Activated CD4-positive, CD25-positive, alpha-beta regulatory T cell treated with anti-CD3 and anti-CD28 coated beads, Interleukin-2, amount 50 U/mL, for 16 hours (primary cell): ENCODE measurements at places on chromosomes 1 and 21.

- DNase-seq: no peak
These were observed 9.5 kb downstream of the MR1 start for GRCh38 chr1:181043025-181043888.

DNA sequence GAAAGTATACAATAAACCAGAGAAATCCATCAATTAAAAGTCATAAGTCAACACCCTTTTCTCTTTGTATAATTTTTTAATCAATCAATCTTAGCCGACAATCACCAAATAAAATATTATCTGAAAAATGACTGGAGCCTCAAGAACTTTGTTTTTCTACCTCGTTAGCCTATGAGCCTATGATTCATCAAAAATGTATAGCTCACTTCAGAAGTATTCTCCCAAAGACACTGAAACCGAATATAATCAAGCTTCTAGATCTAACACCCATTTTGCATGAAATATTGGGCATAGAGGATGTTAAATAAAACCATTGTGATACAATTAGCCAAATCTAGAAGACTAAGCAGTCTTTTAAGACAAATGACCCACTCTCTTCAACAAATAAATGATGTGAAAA is 17.8 kb upstream of the RSBN1 start:
- DNase-seq: no peak

DNA sequence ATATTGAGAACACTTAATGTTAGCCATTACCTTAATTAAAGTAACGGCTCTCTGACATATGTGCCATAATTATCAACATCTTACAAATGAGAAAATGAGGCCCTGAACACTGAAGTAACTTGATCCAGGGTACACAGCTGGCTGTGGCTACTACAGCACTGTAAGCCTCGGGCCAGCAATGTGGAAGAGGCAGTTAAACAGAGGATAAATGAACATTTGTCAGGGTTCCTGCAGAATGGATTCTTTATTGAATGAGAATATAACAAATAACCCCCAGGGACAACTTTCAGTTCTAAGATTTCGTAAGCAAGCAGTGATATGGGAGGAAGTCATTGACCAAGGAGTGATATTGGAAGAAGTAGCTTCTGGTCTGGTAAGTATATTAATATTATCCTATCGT is 70.5 kb upstream of the SCYL3 start:
- no peak for DNase-seq

DNA sequence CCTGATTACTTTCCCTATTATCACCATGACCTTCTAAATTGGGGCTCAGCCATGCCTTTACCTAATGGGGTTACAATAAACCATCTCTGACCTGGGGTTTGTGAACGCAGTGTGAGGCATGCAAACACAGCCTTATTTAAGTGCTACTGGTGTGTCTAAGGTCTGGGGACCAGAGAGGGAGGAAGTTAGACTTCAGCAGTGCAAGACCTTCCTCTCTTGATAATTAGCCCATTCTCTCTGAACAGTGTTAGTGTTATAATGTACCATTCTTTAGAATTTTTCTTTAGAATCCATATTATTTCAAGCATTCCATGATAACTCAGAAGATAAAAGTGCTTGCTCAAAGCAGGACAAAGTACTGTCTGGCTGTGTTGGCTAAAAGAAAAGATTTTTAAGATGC is 10.5 kb upstream of the LRRC8D start:
- DNase-seq: no peak

GRCh38 chr1:101051688-101052638 is 26.4 kb upstream of the DPH5 start:
- DNase-seq: no peak

DNA sequence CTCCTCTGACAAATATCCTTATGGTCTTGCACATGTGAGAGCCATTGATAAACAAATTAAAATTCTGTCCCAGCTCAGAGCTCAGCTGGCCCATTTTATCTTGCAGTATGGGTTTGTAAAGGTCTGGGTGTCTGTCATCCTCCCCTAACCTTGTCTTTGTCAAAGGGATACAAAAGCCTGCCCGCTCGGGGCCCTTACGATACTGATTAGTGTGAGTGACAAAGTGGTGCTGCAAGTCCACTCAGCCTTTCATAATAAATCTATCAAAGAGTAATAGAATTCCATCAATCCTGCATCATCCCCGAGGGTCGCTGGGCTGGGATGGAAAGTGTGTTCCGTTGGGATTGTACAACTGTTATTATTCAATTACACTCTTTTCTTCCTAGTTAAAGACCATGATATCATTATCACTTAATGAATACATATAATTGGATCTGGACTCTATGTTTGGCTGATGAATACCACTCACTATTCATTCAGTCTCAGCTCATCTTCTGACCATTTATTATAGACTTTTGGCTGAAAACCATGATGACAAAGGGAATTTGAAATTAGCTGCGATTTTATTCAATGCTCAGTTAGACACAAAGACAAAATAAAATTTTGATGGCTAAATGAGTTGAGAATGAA is 122.5 kb upstream of the FOXD3 start:
- no peak for DNase-seq

DNA sequence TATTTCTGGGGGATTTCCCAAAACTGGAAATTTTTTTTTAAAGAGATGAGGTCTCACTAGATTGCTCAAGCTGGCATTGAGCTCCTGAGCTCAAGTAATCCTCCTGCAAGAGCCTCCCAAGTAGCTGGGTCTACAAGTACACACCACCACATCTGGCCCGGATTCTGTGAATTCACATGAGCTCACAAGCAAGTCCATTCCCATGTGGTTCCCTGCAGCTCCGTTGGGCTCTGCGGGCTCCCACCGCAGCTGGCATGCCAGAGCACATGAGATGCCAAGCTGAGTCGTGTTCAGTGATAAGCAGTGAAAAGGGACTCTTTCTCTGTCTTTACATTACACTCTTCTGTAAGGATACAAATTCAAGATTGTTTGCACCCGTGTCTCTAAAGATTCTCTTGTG is 21.9 kb upstream of the TTF2 start:
- DNase-seq: no peak

- no peak for DNase-seq
These were observed 14.3 kb upstream of the CXADR start for GRCh38 chr21:17498586-17498985.

GRCh38 chr1:150262388-150263320 is 5.1 kb downstream of the CA14 start:
- DNase-seq: no peak

- no peak for DNase-seq
These were observed 85.1 kb downstream of the PLPP3 start for GRCh38 chr1:56494306-56494705.

GRCh38 chr1:179251675-179252074 is 22.2 kb upstream of the ABL2 start:
- no peak for DNase-seq

GRCh38 chr1:3453891-3454810 is at the start of gene ARHGEF16:
ARHGEF16 (plus strand) TSS chr1:3454665; CDS start chr1:3463085, 8,420 bp downstream.
- DNase-seq: no peak

DNA sequence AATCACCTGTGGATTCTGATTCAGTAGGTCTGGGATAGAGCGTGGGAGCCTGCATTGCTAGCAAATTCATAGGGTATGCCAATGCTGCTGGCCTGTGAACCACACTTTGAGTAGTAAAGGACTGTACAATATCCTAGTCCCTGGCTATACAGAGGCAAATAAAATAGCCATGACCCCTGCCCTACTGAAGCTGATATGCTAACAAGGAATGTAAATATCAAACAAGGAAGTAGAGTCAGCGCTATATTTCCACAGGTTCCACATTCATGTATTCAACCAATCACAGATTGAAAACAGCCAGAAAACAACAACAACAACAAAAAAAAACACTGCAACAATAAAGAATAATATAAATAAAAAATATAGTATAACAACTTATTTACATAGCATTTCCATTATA is 77.8 kb downstream of the TM2D1 start:
- DNase-seq: no peak

GRCh38 chr21:17352996-17353655 is 159.7 kb upstream of the CXADR start:
- no peak for DNase-seq

DNA sequence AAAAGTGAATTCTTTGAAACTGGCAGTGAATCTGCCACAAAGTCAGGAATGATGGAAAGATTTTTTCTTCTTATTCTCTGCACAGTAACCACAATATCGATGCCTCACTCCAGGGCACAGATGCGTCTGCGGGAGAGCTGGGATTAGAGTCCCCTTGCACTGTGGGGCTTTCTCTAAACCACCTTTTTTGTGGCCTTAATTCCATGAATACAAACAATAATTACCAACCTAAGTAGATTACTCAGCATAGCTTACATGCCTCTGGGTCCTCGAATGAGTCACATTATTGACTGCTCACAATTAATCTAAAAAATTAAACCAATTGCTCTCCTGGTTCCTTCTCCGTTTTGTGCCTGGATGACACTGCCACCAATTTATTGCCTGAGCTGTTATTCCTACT is 125.8 kb downstream of the KAZN start:
- no peak for DNase-seq

GRCh38 chr1:24717887-24718650 is 27.2 kb upstream of the CLIC4 start:
- no peak for DNase-seq

- DNase-seq: no peak
These were observed 38.3 kb downstream of the GJA5 start for GRCh38 chr1:147722124-147722523.

DNA sequence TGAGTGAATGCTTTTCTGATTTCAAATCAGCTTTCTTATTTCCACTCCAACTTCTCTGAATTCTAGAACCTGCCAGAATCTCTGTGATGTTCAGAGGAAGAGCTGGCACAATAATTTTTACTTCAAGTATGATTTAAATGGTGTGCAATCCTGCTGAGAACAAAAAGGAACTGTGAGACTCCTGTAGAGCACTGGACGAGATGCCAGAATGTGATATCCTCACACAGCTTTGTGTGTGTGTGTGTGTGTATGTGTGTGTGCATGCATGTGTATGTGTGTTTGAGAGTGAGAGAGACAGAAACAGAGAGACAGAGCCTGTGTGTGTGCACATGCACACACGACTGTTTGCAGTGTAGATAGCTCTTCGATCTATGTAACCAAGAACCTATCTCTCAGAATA is 713.6 kb upstream of the ZP4 start:
- no peak for DNase-seq

GRCh38 chr1:119711804-119712341 is at the start of gene PHGDH:
PHGDH (plus strand) TSS chr1:119711934; CDS start chr1:119712023, 89 bp downstream.
- no peak for DNase-seq

DNA sequence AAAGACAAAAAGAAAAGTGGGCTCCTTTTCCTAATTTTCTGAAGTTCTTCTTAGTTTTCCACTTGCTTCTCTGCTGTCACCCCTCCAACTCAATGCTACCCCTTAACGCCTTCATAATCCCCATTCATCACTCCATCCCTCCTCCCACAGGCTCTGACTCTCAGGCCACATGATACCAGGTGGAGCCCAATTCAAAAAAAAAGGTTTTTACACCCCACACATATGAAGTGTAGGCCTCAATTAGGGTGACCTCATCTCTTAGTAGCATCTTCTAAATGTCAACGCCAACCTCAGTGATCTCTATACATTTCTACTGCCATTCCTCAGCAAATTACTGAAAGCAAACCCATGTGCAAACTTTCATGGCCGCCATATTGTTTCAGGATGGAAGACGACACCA is 6.4 kb downstream of the SSBP3 start:
- no peak for DNase-seq

DNA sequence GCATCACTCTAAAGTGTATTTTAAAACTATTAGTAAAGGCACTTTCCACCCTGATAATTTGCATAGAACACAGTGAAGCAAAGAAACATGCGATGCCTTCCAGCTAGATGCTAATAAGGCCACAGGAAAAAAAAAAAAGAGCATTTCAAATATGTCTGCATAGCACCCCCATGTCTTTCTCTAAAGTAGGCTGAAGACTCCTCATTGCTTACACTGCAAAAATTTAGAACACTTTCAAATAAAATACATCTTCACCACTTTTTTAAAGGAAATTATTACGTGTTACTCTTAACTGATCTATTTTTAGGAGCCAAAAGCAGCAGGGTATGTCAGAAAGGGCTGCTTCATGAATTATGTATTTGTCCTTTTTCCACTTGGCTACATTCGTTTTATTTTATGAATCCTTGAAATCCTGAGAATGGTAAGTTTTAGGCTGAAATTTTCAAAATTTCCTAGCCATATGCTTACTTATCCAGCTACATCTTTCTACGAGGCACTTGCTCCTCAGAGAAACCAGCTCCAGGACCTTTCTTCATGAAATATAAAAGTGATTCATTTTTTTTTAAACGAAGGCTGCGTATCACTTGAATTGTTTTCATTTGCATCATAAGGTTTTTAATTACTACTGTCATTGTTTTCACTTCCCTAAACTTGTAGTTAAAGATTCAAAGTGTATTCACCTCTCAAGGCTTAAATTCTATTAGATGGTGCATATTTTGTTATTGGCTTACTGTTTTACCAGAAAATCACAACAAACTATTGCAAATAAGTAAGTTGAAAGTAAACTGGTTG is 513.0 kb downstream of the PTPRC start:
- DNase-seq: no peak

GRCh38 chr1:47483651-47484050 is 45.8 kb downstream of the FOXD2 start:
- DNase-seq: no peak

- no peak for DNase-seq
These were observed 9.8 kb upstream of the GJA8 start for GRCh38 chr1:147892731-147893214.

GRCh38 chr1:47972864-47973432 is 24.2 kb downstream of the TRABD2B start:
- DNase-seq: no peak

DNA sequence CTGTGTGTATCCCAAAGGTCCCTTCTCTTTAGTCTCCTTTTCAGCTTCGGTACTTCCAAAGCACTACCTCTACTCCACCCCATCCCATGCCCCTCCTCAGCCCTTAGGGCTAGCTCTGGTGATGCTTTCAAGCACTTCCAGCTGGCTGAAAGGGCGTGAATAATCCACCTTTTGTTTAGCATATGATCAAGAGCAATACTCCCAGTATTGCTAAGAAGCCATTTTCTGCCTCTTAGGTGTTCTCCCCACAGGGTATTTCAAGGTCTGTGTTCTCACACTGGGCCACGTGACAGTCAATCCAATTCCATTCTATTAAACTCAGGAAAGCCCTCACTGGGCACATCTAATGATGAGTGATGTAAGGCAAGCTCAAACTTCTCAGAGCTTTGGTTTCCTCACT is 298.5 kb upstream of the PROX1 start:
- DNase-seq: no peak
